H7 (cell line): ENCODE measurements at places on chromosomes 2 and 18. TPM values are rescaled to one million over a fixed set of nuclear protein-coding genes. Genes with fewer than 3 reads are reported as not detected.

LOXHD1 gene
- 0.03 and 0.07 TPM in 2 replicates for total RNA-seq

DHRS9 gene
- total RNA-seq = not detected in 2 replicates

PRKAG3 gene
- total RNA-seq = not detected in 2 replicates

OTOS gene
- not detected in 2 replicates for total RNA-seq

TWIST2 gene
- total RNA-seq = 7.1 and 8.1 TPM in 2 replicates

CDH7 gene
- 0.11 and 0.17 TPM in 2 replicates for total RNA-seq

DNA sequence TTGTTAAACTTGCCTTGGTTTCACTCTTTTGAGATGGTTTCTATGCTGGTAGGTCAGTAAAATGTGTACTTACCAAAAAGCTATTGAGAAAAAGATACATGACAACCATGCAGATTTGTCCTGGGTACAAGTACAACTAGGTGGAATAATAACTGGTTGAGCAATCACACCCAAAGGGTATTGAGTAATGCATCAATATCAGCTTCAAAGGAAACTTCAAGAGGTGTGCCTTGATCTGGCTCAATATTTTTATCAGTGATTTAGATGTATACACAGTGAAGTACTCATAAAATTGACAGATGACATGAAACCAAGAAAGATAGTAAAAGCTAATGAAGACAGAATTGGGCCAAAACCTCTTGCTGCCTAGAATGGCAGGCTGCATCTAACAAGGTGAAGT lies 21.7 kb upstream of the GALNT1 start:
- DNase-seq = no peak

- no peak for DNase-seq
These were observed 606.5 kb downstream of the CPS1 start for GRCh38 chr2:211162911-211163310.

GRCh38 chr2:20647738-20648137 lies 3.2 kb downstream of the HS1BP3 start:
- no peak for DNase-seq

DNA sequence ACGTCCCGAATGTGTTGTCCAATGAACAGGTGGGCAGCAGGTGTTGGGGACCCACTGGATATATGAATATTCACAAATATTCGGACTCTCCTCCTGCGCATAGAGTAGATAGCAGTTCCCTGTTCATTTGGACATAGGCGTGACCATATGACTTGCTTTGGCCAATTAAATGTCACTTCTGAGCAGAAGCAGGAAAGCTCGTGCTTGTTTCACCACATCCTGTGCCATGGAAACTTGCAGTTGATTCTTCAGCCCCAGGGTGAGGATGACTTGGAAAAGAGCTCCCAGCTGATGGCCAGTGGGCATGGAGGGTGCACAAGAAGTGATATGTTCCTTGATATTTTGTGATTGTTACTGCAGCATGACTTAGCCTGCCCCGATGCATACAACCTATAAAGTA lies 52.6 kb downstream of the PTPRM start:
- DNase-seq = no peak

DNA sequence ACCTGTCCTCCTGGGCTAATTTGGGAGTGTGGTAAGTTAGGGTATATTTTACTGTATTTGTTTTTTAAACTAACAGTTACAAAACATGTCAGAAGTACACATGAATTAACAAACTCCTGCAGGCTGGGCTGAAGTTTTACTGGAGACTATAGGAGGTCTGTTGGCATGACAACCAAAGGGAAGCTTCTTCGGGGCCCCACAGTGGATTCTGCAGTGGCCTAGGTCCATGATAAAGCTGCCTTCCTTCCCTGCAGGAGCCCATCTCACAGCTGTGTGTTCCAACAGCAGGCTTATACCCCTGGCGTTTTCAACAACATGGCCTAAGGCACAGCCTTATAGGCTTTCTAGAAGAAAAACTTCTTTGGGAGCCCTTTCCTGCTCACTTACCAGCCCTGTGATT lies 128.0 kb upstream of the SETBP1 start:
- DNase-seq = peak; percentile 4

DNA sequence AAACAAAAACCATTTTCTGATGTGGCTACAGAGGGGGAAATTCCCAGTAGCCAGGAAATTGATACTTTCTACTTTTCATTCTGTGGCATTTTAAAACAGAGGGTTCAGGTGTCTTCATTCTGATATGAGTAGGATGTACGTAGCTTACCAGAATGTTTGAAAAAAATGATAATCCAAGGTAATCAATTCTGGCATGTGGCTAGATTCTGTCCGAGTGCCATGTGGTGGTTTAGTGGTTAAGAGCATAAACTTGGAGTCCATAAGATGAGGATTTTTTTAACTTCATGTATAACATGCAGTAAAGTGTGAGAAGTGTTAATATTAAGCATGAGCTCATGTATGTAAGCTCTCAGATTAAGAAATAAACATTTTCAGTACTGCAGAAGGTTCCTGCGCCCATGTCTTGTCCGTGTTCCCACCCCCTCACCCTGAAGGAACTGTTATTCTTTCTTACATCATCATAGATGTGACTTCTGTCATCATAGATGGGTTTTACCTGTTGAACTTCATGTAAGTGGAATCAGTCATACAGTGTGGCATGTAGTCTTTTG lies 4.5 kb downstream of the B3GNT2 start:
- DNase-seq = no peak

GRCh38 chr2:49359721-49360406 lies 205.5 kb upstream of the FSHR start:
- DNase-seq = peak; percentile 22

- DNase-seq = peak; percentile 29
These were observed 88.5 kb downstream of the DYNAP start for GRCh38 chr18:54679318-54680149.

DNA sequence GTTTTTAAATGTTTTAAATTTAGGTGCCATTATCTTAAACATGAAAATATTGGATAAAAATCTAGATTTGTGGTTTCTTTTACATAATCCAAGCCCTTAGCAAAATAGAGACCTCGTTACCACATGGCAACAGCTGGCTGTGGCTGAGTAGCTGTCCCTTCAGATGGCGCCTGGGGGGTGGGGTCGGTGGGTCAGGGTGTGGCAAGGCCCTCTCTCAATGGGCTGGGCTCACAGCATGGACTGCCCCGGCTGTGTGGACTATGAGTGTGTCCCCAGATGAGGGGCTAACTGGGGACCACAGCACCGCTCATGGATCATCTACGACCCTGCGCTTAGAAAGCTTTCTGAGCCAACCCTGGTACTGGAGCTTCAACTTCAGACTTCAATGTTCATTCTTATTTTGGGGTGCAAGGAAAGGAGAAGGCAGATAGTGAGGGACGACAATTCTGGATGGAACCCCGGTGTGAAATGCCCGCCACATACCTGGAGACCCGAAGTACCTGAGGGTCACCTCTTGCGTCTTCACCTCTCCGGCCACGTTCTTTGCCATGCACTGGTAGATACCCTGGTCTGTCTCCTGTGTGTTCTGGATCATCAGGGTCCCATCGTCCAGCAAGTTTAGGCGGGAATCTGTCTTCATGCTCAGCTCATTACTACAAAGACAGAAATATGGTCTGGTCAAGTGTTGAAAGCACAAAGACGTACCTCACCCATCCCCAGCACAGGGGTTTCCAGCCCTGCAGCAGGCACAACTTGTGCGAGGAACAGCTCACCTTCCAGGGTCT lies 71.0 kb downstream of the PXDN start:
- DNase-seq = no peak

- DNase-seq = no peak
These were observed 250.7 kb downstream of the VAPA start for GRCh38 chr18:10164271-10165071.

- peak; percentile 28 for DNase-seq
These were observed 102.7 kb downstream of the CDCA7 start for GRCh38 chr2:173457366-173457765.

DNA sequence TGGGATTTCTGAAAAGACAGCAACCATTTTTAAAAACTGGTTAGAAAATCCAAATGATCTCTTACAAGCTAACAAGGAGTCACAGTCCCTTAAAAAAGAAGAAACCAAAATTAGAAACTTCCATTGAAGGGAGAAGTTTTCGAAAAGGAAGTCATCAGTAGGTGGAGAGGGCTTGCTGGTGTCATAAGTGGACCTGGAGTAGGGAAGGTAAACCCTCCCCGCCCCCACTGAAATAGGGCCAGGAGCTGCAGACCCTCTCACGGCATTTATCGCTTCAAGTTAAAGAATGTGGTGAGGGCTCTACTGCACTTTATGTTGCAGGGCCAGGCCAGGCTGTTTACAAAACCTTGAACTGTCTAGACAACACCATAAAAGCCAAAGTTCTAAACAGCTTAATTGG lies 2.9 kb downstream of the HOXD11 start:
- no peak for DNase-seq

DNA sequence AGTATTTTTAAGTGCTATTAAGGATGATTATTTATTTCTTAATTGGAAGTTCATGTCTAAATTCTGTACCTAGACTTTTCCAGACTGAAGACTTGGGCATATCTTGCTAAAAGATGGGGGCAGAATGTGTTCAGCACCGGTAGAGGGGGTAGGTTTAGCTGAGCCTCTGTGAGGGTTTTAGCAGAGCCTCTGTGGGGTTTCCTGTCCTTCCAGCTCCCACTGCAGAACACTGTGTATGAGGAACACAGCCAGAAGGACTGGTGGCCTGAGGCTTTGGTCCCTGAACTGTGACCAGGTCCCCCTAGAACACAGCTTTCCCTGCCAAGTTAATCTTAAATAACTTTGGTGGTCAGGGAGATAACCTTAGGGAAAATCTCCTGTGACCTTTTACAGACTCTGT lies 123.4 kb upstream of the EPC2 start:
- DNase-seq = no peak
